ENCODE measurements at places on chromosomes 13 and 19. TPM values are rescaled to one million over a fixed set of nuclear protein-coding genes. Genes with fewer than 3 reads are reported as not detected.

The GTF3A gene
- total RNA-seq, result 77.0 TPM

The MADCAM1 gene
- 3.9 TPM for total RNA-seq

The YJEFN3 gene
- 11.9 TPM for total RNA-seq

The LHFPL6 gene
- 1.4 TPM for total RNA-seq

GRCh38 chr13:89520468-89520867 is 1827.0 kb upstream of the MIR17HG start:
- no peak for DNase-seq

GRCh38 chr13:99264051-99264450 is 5.9 kb upstream of the GPR18 start:
- DNase-seq, result no peak

DNA sequence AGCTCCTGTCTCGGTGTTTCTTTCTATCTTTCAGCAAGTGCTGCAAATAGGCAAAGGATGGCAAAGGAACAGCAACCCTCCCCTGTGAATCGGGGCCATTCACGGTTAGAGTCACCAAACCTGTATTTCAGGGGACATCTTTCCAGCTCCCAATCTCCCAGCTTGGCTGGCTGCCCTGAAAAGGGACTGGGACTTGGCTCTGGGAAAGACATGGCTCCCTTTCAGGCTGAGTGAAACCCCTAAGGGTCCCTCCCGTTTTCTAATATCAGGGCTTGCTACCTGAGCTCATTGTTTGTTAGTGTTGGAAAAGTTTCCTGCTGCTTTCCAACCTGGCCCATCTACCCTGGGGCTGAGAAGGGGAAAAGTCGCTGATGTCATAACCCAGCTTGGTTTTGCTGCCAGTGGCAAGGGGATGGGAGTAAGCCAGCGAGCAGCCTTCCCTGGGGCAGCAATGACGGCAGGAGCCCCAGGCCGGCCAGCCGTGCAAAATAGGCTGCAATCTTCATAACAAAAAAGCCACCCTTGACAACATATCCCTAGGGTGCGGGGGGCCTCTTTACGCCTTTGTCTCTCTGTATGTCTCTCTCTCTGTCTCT is 29.9 kb downstream of the SERP2 start:
- no peak for DNase-seq

DNA sequence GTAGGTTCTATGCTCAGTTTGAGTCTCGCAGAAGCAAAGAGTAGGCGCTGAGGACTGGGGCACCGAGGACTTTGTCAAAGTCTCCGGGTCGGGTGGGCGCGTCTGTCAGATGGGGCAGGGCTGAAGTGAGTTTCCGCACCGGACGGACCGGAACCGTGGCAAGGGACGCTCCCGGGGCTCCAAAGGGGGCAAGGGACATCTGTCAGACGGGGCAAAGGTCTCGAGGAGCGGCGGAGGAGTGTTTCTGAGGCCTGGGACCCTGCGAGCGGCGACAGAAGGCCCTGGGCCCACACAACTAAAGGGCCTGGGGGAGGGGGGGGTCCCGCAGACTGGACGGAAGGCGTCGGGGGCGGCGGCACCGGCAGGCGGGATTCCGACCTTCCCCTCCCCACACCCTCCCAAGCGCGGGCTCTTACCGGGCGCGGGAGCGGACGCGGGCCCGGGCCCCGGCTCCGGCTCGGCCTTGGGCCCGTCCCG is 13.3 kb upstream of the AKAP8L start:
- DNase-seq, result no peak

- no peak for DNase-seq
Observed at GRCh38 chr13:100773429-100773828, 98.8 kb upstream of the TMTC4 start.

GRCh38 chr13:48126944-48127830 is 32.3 kb upstream of the MED4 start:
- peak; percentile 17 for DNase-seq

- no peak for DNase-seq
Observed at GRCh38 chr13:41995336-41995735, 34.4 kb upstream of the VWA8 start.

GRCh38 chr13:42760951-42761350 is 20.4 kb upstream of the FAM216B start:
- DNase-seq, result no peak

GRCh38 chr19:6227936-6228325 is 51.8 kb downstream of the MLLT1 start:
- DNase-seq, result no peak

DNA sequence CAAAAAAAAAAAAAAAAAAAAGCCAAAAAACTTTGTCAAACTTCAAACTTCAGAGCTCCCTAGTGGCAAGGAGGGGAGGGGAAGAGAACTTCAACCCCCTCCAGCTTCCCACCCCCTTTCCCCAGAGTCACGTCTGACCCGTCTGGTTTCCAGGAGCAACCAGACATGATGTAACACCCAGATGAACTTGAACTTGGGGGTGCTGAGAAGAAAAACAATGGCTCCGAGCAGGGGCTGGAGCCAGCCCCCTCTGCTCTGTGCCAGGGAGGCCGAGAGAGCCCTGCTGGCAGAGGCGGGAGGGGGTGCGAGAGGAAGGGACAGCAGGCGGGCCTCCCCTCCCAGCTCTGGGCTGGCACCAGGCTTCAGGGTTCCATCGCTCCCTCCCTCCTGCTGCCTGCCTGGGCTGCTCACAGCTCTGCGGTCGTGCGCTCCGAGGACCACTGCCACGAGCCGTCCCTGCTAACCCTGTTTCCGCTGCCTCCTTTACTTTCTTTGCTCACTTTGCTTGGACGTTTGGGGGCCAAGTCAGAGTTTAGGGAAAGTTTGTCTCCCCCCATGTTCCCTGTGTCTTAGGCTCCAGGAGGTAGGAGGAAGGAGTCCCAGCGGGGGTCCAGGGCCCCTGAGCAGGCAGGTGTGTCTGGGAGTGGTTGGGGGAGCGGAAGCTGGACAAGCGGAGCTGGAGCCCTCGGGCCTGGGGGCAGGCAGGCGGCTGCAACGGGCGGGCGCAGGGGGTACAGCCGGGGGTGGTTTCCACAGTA is 11.1 kb downstream of the LYL1 start:
- DNase-seq, result peak; percentile 55

GRCh38 chr13:70330697-70331361 is 222.6 kb upstream of the KLHL1 start:
- no peak for DNase-seq

GRCh38 chr19:53927739-53928138 is 18.7 kb downstream of the CACNG7 start:
- DNase-seq, result peak; percentile 88
